ENCODE measurements at places on chromosomes 5 and 9.

GRCh38 chr9:132575005-132575609 lies 7.3 kb upstream of the BARHL1 start:
- DNase-seq: peak; percentile 23

- no peak for DNase-seq
Observed at GRCh38 chr5:137836298-137836697, 31.4 kb upstream of the MYOT start.

DNA sequence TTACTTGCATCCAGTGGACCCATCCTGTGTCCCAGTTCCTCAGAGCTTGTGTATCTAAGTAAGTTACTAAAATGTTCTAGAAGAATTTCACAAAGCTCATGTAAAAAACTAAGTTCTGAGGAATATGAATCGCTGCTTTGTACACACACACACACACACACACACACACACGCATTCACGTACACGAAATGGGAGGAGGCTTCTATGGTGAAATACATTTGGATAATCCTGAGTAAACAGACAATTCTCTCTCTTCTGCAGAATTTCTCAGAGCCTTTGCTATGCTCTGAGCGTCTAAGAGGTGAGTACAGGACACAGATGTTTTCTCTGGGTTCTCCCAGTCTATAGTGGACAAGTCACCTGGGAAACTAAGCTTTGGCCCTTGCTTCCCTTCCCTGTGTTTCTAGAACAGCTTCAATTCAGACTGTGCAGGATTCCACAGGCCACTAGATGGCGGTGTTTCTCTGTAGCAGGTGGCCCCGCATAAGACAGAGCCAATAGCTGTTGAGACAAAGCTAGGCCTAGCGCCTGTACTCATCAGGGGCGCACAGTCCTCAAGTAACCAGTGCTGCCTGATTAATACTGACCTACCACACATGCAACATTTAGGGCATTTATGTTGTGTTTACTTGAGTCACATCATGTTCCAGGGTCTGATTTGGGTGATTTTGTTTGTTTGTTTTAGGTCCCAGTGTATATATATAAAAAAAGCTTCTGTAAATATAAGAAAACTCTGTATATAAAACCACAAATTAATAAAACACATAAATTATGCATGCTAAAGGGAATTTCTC lies 114.8 kb downstream of the LIFR start:
- DNase-seq: peak; percentile 69

DNA sequence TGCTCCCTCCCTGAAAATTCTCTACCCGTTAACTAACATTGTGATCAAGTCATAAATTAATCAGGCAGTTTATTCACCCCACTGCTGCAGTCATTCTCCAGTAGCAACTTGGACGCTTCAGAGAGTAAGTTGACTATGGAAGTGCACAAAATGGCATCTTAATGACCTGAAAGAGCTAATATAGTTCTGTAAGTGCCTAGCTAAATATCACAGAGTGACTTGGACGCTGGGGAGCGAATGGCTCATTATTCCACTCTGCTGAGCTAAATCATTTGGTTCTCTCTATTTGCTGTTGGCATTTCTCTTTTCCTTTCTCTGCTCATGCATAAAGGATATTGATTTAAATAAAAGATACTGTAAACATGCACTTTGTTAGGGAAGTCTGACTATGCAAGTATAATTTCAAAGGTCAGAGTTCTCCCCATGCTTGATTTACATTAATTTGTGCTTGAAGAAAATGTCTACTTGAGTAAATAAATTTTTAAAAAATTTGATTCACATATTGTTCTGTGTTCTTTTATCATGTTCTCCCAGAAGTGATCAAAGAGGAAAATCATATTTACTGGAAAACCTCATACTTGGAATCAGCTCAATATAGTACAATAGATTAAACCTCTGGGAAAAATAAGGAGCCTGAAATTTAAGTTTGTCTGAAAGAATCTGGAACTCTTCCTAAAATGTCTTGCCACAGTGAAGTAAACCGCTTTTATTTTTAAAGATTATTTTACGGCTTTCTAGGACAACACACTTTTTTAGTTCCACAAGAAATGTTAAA lies 169.5 kb upstream of the HAPLN1 start:
- no peak for DNase-seq

- DNase-seq: no peak
Observed at GRCh38 chr5:98428806-98429205, 344.7 kb upstream of the RGMB start.

DNA sequence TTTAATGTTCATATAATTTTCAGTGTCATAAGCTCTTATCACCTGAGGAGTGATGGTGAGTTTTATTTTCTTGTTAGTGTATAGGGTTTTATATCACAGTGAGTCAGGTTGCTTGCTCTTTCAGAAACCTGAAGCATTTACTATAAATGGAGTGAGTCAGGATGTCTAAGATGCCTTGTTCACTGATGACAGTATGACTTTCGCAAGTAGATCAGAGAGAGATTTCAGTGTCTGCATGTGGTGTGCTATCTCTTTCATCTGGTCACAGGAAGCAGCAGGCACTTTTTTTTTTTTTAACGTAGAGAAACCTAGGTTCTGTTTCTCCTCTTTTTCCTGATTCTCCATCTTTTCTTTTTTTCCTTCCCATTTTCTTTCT lies 237.1 kb downstream of the DMRTA1 start:
- DNase-seq: no peak

DNA sequence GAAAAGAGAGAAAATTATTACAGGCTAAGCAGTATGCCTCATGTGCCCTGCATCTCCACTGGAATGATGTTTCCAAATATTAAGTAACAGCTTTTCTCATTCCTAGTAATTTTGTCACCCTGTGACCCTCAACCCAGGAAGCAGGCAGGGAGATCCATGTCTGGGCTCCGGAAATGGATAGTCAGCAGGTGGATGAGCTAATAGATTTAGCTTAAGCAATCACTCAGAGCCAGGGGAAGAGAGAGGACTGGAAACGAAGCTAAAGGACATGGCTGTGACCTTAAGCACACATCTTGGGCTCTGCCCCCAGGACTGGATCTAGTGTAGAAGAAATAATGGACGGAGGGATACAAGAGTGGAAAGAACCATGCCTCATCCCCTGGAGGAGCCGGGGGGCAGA lies 89.5 kb downstream of the ARSB start:
- DNase-seq: no peak

GRCh38 chr5:101260857-101261256 lies 357.8 kb upstream of the ST8SIA4 start:
- no peak for DNase-seq

GRCh38 chr9:9799287-9799686 lies 813.5 kb downstream of the PTPRD start:
- DNase-seq: no peak

GRCh38 chr5:50550993-50551392 lies 109.9 kb upstream of the EMB start:
- no peak for DNase-seq

GRCh38 chr9:3868466-3868865 lies 342.7 kb upstream of the RFX3 start:
- no peak for DNase-seq

- no peak for DNase-seq
Observed at GRCh38 chr5:14223372-14223771, 80.2 kb downstream of the TRIO start.

DNA sequence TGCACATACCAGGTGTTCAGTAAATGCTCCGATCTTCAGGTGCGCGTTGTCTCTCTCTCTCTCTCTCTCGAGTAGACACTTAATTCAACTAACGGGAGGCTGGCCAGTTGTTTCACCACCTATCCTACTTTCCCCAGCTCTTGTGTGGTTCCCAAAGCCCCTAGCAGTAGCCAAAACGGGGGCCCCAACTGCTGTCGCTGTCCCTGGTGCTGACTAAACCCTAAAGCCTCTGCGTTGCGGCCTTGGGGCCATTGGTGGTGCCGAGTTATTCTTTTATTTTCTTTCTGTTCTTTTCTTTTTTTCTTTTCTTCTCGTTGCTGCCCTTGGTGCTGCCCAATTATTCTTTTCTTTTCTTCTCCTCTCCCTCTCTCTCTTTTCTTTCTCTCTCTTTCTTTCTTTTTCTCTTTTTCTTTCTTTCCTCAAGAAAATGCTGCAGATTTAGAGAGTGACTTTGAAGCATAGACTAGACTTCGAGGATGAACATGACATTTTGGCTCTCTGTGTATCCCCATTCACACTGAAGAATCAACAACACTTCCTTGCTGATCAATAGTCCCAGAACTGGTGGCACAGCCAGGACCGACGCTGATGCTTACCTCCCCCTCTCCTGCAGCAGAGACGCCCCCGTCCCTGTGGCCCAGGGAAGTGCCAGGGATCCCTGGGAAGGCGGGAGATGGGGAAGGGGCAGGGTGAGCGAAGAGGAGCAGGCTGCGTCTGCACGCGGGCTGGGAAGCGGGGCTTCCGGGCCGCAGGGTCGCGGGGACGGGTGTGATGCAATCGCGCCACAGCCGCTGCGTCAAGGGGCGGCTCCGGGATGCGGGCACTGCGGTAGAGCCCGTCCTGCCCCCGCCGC lies at the start of gene FBLL1:
Gene FBLL1 (plus strand): TSS at position 785 of the 853 bp plus-strand sequence. CDS start 200 bp downstream, outside the sequence.
- no peak for DNase-seq

DNA sequence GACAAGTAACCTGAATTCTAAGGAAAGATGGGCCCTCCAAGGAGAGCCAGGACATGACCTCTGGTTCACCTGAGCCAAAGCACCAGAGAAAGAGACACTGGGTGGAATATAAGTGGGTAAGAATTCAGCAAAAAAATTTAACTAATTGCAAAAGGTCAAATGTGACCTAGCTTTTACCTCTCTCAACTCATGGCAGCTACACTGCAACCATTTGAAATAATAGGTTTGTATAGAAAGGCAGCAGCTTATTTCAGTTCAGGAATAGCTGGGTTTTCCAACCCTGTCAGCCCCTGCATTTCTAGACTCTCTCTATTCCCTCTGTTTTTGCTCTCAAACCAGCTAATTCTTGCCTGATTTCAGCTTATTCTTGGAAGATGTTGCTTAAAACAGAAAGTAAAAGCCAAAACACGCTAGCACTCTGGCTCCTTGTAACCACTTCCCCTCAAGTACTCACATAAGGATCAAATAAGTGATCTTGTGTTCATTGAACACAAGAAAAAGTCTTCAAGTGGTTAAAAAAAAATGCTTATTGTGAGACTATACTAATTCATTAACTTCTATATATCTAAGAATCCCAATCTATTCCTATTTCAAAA lies 101.1 kb upstream of the NR4A3 start:
- no peak for DNase-seq

- DNase-seq: no peak
Observed at GRCh38 chr9:127267793-127268525, 3.4 kb downstream of the GARNL3 start.

DNA sequence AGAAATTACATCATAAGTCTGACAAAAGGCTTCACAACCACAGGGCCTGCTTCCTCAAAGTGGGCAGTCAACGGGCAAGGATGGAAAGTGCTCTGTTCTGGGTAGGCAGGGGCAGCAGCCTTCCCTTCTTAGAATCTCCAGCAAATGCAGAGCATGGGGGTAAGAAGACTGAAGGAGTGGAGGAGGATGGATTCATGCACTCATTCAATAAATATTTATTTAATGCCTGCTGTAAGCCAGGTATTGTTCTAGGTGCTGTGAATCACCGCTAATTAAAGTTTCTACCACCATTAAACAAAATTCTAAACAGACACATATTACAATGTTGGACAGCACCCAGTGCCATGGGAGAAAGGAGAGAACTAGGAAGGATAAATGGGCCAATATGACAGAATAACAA lies 195.6 kb downstream of the ELAVL2 start:
- no peak for DNase-seq

GRCh38 chr9:78725503-78725902 lies 428.6 kb downstream of the PSAT1 start:
- DNase-seq: no peak

- DNase-seq: no peak
Observed at GRCh38 chr9:100104314-100104713, 5.3 kb downstream of the INVS start.

- no peak for DNase-seq
Observed at GRCh38 chr5:2005101-2006041, 122.6 kb upstream of the IRX4 start.

- no peak for DNase-seq
Observed at GRCh38 chr5:178348356-178349074, 115.9 kb upstream of the PHYKPL start.

DNA sequence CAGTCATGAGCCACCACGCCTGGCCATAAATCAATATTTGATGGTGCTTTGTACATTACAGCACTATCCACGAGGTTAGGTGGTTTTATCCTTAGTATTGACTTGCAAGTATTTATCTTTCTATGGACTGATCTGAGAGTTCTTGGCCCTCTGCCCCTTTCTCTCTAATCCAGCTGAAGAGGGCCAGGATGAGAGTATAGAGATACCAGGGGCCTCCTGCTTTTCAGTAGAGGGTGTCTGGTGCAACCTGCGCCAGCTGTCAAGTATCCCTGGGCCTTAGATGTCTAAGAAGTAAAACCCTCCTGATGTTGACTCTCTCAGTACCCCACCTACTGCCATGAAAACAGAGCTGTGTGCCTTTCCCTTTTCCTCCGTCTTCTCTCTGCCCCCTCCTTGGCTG lies 153.4 kb downstream of the SLIT3 start:
- no peak for DNase-seq

DNA sequence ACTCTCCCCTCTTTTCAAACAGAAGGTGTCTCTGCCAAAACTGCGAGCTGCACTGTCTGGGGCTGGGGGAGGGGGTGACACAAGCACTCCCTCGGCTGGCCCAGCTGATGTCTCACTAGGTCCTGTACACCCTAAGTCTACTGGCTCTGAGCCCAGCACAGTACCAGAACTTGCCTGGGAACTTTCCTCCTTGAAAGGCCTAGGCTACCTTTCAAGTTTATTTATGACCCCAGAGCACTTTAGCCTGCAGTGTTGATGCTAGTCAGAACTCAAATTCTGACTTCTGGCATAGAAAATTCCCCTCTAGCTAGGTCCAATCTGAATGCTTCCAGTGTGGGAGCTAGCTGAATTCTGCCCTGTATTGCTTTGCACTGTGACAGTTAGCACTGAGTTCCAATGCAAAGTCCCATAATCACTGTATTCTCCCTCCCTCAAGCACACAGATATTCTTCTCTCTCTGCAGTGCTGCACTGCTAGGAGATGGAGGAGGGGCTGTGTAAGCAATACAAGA lies 10.5 kb downstream of the LURAP1L start:
- no peak for DNase-seq

DNA sequence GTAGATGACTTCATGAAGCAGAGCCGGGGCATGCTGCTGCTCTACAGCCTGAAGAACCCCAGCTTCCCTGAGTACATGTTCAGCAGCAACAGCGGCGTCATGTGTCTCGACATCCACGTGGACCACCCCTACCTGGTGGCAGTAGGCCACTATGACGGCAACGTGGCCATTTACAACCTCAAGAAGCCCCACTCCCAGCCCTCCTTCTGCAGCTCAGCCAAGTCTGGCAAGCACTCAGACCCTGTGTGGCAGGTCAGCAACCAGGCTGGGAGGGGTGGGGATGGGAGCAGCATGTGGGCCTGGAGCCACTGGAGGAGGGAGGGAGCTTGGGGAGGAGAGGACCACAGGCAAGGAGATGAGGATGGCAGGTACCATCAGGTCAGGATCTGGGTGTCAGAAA lies 16.2 kb downstream of the ENHO start:
- no peak for DNase-seq

GRCh38 chr9:71928376-71928775 lies 16.9 kb downstream of the C9orf85 start:
- DNase-seq: no peak

GRCh38 chr5:135327429-135328127 lies 71.5 kb downstream of the MACROH2A1 start:
- DNase-seq: no peak

GRCh38 chr9:38620483-38621433 lies at the start of gene ANKRD18A:
Gene ANKRD18A (minus strand): TSS chr9:38620596. CDS start chr9:38620285, 311 bp downstream.
- DNase-seq: peak; percentile 37
